Pancreas (tissue), 10 donors: ENCODE measurements at places on chromosomes 4 and X. TPM values are rescaled to one million over a fixed set of nuclear protein-coding genes. Genes with fewer than 3 reads are reported as not detected.

DNA sequence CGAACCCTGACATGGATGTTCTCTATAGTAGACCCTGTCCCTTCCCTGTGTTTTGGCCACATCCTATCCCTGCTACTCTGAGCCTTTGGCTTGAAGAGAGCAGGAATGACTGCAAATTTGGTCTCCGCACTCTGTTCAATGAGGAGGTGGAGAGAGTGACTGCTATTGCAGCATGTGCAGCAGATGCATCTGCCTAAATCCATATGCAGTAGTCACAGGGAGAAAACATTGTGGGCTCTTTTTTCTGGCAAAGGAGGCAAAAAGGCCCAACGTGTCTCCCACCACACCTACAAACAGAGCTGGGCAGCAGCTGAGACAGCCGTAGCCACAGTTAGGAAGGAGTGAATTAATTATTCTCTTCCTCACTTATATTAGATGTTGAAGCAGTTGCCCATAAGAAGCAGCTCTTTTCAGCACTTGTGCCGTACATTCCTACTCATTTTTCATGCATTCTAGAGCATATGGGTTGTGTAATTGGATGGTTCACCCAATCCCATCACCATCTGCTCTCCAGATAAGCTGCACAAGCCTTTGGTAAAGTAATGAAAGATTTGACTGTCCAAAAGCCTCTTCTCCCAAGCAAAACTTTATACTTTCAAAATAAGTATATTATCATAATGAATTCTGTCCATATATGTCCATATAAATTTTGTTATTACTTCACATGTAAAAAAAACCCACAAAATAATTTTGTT lies 147.9 kb upstream of the FAM47A start:
- no peak for DNase-seq

Gene SEPTIN6
- 4.1 TPM for total RNA-seq

Gene RNF175
- not detected for total RNA-seq

GRCh38 chrX:4253092-4253491 lies 539.6 kb upstream of the PRKX start:
- no peak for DNase-seq

Gene ZMYM3
- 15.9 TPM for total RNA-seq

- no peak for DNase-seq
Measured at GRCh38 chr4:39660045-39660444, 21.4 kb upstream of the SMIM14 start.

Gene KLHL34
- total RNA-seq: 0.16 TPM

Gene CDKL2
- 0.90 TPM for total RNA-seq

Gene SFRP2
- 91.0 TPM for total RNA-seq

DNA sequence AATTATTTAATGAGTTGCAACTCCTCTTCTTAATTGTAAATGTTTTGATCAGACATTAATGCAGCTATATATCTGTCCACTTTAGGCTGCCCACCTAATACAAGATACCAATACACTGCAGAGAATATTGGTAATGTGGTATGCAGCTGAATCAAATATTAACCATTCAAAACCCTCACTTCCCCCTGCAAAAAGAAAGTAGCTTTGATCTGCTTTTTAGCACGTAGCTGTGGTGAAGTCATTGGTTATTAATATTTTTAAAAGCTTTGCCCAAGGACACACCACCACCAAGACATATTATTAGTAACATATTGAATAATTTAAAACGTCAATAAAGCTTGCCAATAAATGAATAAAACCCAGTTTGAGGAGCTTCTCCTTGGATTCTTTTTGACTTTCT lies 28.6 kb upstream of the CYP2U1 start:
- no peak for DNase-seq

DNA sequence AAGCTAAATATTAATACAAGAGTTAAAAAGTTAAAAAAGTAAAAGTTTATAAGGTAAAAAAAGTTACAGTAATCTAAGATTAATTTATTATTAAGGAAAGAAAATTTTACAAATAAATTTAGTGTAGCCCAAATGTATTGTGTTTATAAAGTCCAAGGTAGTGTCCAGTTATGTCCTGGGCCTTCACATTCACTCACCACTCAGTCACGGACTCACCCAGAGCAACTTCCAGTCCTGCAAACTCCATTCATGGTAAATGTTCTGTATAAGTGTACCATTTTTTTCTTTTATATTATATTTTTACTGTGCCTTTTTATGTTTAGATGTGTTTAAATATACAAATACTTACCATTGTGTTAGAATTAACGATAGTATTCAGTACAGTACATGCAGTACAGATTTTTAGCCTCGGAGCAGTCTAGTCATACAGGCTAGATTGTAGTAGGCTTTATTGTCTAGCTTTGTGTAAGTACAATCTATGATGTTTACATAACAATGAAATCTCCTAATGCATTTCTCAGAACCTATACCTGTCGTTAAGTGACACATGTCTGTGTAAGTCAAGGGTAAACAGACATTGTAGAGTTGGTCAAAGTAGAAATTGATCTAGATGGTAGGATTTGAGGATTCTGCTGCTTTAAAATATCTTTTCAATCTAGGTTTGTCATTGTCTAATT lies 197.7 kb downstream of the GC start:
- DNase-seq: no peak

DNA sequence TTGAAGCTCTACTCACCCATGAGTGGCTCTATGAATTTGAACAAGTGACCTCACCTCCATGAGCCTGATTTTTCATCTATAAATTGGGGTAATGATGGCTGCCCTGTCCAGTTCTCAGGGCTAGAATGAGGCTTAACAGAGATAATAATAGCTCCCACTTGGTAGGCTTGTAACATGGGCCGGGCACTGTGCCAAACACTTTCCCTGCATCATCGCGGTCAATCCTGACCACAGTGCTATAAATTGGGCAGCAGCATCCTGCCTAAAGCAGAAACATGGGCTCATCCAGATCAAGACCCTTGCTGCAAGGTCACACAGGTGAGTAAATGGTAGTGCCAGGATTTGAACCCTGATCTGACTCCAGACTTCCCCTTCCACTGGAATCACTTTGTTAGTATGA lies 12.8 kb downstream of the APLN start:
- DNase-seq: no peak

Gene MAOA
- total RNA-seq: 43.1 TPM

- no peak for DNase-seq
Measured at GRCh38 chr4:2347190-2347589, 71.3 kb downstream of the ZFYVE28 start.

Gene MANBA
- total RNA-seq: 9.3 TPM

Gene HHIP
- 0.12 TPM for total RNA-seq

GRCh38 chr4:62960415-62960814 lies 1448.8 kb downstream of the TECRL start:
- DNase-seq: no peak

DNA sequence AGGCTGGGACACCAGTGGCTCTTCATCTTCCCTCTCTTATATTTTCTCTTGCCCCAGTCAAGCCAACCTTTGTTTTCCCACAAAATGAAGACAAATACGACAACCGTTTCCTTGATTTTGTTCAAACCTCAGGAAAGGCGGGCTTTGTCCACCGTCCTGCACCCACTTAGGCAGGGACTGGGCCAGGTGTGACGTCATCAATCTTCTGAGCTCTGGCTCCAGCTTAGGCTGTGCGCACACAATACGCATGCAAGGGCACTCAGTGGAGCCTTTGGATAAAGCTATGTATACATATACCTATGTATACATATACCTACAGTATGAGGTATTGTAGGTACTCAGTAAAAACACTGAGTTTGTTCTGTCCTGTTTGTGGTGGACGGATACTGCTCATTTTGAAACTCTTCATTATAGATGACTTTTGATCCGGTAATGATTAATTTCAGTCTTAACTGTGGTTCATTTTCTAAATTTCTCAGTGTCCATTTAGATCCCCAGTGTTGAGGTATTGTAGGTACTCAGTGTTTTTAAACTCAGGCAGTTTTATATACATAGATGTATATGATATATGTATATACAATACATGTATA lies 194.9 kb downstream of the MGST2 start:
- no peak for DNase-seq

Gene CTAG2
- not detected for total RNA-seq

Gene NUDT11
- total RNA-seq: 2.8 TPM

DNA sequence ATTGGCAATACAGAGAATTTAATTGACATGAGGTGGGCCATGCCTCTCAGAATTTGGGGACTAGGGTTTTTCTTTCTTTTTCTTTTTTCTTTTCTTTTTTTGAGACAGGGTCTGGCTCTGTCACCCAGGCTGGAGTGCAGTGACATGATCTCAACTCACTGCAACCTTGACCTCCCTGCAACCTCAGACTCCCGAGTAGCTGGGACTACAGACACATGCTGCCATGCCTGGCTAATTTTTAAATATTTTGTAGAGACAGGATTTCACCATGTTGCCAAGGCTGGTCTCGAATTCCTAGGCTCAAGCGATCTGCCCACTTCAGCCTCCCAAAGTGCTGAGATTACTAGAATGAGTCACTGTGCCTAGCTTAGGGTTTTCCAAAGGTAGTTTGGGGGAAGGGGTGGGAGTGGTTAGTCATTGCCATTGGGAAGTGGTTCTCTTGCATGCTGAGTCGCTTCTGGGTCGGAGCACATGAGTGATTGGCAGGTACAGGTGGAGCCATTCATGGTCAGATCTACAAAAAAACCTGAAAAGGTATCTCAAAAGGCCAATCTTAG lies 54.5 kb downstream of the MID2 start:
- no peak for DNase-seq

DNA sequence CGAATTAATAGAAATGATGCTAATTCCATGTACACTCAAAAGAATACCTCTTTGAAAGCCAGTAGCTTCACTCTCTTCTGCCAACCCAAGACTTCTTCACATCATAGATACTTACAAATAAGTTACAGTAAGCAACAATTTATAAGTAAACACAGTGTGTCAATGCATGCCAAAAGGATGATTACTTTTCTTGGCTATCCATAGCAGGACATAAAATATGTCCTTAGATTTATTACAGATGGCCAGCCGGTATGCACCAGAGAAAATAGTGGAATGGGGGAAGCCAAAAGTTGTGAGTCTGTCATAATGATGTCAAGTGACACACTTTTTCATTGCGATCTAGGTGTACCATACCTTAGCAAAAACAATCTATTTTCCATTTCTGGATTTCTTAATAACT lies 631 bp upstream of the BMX start:
- DNase-seq: no peak

Gene ZFX
- 30.7 TPM for total RNA-seq

Gene UCHL1
- total RNA-seq: 13.7 TPM

DNA sequence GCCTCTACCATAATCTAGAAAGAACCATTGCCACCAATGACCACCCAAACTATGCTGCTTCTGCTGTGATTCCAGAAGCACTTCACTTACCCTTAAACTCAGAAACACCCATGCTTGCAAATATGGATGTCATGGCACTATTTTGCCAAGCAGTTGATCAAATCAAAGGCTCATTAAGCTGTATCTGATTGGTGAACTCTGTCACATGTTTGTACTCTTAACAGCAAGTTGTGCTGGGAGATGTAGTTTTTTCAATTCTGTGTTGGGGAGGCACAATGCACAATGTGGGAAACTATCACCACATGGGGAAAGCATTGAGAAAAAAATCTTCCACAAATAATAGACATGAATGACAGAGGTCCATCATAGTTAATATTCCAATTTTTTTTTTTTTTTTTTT lies 19.2 kb upstream of the SPCS3 start:
- DNase-seq: no peak

- no peak for DNase-seq
Measured at GRCh38 chrX:134847133-134847532, 143.7 kb upstream of the SMIM10 start.

GRCh38 chr4:93561842-93562241 lies 266.7 kb upstream of the ATOH1 start:
- DNase-seq: no peak

DNA sequence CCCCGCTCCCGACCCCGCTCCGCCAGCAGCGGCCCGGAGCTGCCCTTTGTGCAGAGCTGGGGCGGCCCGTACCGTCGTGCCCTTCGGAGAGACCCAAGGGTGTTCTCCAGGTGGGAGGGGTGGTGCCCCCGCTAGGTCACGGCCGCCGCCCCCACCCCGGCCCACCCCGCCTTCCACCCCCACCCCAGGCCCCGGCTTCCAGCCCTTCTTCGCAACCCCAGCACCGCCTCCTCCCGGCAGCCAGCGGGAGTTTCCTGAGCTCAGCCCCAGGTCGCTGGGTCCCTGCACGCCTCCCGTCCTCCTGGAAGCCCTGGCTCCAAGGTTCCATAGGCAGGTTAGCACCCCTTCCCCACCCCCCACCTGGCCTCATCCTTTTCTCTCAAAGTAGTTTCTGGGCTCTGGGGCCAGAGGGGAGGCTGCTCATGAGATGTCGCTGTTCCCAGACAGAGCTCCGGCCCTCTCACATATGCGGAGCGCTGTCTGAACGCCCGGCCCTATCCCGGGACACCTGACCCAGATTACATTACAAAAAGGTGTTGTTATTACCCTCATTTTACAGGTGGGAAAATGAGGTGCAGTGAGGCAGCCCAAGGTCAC lies 25.2 kb upstream of the FGFR3 start:
- DNase-seq: no peak

DNA sequence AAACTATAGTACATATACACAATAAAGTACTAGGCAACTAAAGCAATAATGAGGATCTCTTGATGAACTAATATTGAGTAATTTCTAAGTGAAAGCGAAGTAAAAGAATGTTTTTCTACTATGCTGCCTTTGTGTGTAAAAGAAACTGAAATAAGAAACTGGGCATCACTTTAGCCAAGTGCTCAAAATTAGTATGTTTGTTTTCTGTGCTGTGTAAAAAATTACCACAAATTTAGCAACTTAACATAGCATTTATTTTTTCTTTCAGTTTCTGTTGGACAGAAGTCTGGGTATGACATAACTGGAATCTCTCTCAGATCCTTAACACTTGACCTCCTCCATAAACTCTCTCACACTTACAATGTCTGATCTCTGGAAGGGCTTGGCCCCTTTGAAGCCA lies 687.1 kb upstream of the MAGEB2 start:
- no peak for DNase-seq

Gene NIPAL1
- total RNA-seq: 4.4 TPM

Gene MYOZ2
- not detected for total RNA-seq

DNA sequence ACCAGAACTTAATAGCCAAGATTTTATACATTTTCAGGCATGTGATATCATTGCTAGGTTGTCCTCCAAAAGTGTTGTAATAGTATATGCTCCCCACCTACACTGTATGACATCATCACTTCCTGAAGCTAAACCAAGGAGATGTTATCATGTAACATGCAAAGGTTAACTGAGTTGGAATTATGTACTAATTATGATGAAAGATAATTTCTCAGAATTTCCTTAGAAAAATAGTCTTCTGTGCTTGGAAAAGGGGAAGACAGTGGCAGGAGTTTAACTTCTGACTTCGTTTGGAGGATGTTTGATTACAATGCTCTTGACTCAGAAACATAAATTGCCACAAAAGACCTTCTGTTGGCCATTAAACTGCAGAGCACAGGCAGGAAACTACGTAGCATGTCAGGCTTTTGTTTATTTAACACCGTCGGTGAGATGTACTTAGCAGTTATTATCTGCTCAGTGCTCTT lies 83.6 kb upstream of the GUCY1A1 start:
- no peak for DNase-seq

Gene SERPINA7
- total RNA-seq: 0.20 TPM

- no peak for DNase-seq
Measured at GRCh38 chr4:114252499-114252898, 273.1 kb upstream of the ARSJ start.
